ENCODE measurements at places on chromosomes 2 and 18. TPM values are rescaled to one million over a fixed set of nuclear protein-coding genes. Genes with fewer than 3 reads are reported as not detected.

UGT1A9 gene
- not detected for total RNA-seq

COL6A3 gene
- total RNA-seq, result 465 TPM

PRKAG3 gene
- not detected for total RNA-seq

DSC2 gene
- total RNA-seq, result not detected

GEN1 gene
- total RNA-seq, result 49.4 TPM

MC4R gene
- total RNA-seq, result not detected

CACNB4 gene
- not detected for total RNA-seq

BOK gene
- 6.8 TPM for total RNA-seq

REG3G gene
- not detected for total RNA-seq

MEP1B gene
- total RNA-seq, result not detected

BBS5 gene
- total RNA-seq, result 5.2 TPM

DNA sequence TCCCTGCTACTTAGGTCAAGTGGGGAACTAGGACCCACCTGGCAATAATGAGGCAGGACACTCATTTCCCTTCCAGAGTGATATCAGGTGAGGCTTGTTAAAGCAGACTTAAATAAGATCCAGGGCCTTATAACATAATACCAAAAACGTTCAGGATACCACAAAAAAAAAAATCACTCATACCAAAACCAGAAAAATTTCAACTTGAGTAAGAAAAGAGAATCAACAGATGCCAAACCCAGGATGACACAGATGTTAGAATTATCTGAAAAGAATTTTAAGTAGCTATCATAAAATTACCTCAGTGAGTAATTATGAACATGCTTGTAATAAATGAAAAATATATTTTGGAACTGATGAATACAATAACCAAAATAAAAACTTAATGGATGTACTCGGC lies 255.6 kb upstream of the OSR1 start:
- DNase-seq, result no peak

DNA sequence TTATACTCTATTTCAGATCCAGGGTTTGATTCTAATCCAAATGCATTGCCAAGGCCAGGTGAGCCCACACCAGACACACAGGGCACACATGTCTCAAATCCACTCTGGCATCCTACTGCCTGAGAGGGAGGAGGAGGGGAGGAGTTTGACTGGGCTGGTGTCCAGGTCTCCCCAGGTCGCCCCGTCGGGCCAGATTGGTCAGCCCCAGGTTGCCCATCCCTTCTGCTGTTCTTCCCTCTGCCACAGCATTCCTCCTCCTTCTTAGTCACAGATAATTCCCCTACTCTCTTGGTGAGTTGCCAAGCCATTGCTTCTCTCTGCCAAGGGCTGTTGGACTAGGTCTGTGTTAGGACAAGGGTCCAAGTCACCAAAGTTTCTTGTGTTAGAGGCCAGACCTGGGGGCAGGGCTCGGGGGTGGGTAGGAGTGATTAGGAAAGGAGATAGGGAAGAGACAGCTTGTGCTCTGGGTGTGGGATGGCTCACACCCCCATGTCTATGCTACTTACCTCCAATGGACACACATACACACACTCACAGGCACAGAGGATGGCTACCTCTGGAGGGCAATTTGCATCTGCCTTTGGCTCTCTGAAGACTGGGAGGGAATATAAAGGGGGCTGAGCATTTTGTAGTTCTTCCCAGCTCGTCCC lies 2.5 kb upstream of the EGR4 start:
- peak; percentile 59 for DNase-seq

- no peak for DNase-seq
Observed at GRCh38 chr2:73069855-73070642, 1.5 kb downstream of the SFXN5 start.

DNA sequence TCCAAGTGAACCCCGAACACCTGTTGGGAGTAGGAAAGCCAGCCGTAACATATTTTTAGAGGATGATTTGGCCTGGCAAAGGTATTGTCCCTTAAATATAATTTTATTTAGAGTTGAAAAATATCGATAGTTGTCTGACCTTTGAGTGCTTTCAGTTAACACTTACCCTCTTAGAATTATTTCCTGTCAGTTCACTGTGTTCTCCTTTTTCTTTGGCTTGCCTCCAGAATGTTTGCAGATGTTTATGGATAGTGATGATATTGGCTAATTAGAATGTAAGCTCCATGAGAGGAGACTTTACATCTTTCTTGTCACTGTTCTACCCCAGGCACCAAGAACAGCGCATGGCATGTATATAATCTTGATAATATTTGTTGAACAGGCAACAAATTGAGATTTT lies 19.8 kb downstream of the PIKFYVE start:
- DNase-seq, result no peak

DNA sequence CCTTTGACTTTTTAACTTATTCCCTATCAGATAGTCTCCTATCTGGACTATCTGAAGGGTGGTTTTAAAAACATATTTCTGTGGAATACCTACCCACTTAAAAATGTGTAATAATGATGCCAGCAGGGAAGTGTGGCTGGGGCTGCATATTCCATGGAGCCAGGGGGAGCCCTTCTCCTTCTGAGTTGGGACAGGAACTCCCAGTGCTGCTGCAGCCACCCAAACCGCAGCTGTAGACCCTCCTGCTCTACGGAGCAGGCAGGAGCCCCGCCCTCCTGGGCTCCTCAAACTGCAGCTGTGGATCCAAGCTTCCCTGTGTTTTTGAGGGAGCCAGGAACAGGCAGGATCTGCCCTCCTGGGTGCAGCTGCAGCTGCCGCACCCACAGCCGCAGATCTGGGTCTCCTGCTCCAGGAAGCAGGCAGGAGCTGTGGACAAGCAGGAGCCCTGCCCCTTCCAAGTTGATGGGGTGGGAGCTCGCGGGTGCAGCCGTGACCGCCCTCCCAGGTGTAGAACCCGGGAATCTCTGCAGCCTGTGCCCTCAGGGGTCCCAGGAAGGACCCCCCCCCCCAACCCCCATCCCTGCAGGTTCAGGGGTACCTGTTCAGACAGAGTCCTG lies 57.8 kb downstream of the PDK1 start:
- DNase-seq, result no peak

DNA sequence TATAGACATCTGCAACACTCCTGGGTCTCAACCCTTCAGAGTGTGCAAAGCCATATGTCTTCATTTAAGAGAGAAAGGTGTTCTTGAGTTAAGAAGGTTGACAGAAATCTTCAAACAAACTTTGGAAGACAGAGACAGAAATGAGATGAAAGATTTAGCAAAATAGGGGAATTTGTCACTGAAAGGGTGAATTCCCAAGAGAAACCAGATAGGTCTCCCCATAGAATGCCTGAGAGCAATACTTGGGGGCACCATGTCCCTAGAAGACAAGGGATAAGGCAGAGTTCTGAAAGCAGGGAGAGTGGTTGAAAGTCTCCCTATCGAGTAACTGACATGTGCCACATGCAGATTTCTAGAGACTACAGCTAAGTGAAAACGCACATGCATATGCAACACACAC lies 50.0 kb downstream of the AP1S3 start:
- DNase-seq, result no peak

DNA sequence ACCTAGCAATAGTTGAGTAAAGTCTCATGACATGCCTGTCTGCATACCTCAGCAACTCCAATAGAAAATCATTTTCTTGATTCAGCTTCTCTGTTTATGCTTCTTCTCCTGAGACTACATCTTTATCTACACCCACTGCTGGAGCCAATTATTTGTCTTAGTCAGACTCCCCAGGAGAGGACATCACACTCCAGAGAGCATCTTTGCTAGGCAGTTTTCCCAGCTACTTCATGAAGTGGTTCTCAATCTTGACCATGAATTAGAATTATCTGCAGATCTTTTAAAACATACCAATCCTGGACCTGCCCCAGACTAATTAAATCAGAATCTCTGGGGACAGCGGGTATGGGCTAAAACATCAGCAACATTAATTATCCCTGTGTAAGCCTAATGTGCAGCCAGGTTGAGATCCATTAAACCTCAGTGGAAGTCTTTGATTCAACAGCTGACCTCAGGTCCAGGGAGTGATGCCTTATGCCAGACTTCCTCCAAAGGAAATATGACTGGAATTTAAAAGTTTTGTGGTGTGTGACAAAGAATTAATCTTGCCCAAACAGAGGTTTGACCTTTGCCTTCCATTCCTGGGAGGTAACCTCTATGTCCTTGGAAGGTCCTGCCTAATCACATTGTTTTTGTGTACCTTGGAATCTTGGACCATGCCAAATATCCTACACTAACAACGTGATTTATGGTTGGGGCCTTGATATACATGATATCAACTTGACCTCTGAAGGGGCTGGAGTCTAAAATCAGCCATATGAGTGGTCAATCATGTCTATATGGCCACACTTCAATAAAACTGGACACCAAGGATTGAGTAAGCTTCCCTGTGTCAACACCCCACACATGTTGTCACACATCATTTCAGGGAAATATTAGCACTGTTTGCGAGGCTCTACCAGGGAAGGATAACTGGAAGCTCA lies 99.3 kb upstream of the DNAJC10 start:
- DNase-seq, result peak; percentile 24

DNA sequence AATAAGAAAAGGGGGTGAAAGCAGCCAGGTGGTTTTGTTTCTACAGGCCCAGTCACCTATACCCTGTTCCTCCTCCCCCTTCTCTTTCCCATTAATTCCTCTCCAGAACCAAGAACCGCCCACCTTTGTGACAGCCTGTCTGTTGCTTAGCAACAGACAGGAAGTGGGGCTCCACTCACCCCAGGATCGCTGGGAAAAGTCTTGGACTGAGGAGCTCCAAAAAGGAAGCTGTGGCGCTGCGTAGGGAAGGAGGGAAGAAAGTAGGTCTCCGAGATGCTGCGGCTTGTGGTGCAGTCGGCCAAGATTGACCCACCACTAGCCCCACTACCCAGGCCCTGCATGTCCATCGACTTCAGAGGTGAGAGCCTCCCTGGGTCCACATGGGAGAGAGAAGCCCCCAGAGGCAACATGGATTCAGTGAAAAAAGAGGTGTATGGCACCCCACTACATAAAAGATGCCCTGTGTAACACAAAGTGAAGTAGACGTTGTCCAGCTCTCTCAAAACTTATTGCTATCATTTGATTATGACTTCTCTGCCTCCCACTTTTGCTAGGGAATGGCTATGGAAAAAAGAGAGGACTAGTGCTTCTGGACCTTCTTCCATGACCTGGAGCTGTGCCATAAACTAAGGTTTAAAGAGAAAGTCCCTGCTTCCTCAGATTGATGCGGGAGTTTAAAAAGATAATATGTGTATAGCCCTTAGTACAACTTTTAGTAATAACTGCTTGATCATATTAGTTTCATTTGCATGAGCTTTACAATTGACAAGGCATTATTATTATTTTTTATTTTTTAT lies at the start of gene FER1L5:
FER1L5 (plus strand) TSS at position 201 of the 797 bp plus-strand sequence; CDS start at position 274, 73 bp downstream.
- no peak for DNase-seq

DNA sequence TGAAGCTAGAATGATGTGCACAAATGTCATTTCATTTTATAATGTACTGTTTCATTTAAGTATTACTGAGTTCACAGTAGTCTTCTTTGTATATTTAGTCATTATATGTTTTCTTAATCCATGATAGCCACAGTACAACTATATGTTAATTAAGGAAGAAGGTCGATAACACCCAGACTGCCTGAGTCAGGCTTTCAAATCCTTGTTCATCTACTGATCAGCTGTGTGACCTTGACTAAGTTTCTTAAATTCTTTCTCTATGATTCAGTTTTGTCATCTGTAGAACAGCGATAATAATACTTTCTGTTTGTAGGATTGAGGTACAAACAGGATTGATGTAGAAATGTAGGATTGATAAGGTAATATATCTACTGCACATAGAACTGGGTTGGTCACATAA lies 5.4 kb downstream of the GCC2 start:
- no peak for DNase-seq

DNA sequence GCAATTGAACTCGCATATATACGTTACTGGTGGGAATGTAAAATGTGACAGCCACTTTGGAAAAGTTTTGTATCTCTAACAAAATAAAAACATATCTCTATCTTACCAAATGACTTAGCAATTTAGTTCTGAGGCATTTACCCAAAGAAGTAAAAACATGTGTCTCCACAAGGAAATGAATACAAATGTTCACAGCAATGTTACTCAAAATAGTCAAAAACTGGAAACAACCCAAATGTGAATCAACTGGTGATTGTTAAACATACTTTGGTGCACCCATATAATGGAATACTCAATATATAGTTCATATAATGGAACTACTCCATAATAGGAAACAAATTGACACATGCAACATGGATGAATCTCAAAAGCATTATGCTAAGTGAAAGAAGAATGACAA lies 70.4 kb upstream of the DNER start:
- no peak for DNase-seq

- no peak for DNase-seq
Observed at GRCh38 chr2:50476174-50476573, 555.8 kb downstream of the NRXN1 start.

DNA sequence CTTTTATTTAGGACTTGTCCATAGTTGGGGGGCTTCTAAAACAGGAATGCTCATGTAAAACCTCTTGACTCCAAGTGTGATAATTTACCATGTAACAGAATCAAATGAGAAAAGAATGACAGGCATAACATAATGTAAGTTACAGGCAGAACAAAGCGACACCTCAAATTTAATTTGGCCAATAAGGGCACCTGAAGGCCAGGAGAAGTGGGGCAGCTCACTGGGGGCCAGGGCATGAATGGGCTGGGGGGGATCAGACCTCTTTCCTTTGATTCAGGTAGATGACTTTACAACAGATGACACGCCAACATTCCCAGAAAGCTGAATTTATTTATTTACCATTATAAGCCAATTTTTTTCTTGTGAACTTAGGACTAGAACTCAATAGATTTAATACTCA lies 14.5 kb downstream of the MOCOS start:
- no peak for DNase-seq

DNA sequence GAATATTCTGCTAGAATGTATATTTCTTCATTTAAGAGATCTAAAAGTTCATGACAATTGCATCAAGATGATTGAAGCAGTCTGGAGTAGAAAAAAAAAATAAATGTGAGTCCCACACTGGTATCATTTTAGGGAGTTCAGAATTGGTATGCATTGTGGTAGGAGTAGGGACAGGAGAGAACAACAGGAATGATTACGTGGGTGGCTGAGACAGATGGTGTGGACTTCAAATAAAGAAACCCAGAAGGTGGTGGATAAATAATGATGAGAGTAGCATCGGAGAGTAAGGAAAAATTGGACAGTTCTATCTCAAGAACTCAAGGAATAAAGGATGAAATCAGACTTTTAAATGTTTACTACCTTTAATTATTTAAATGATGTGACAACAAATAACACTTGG lies 289.6 kb downstream of the GALNT13 start:
- no peak for DNase-seq

- no peak for DNase-seq
Observed at GRCh38 chr18:42807887-42808286, 307.6 kb downstream of the RIT2 start.

- no peak for DNase-seq
Observed at GRCh38 chr2:235562065-235562747, 68.4 kb downstream of the AGAP1 start.

DNA sequence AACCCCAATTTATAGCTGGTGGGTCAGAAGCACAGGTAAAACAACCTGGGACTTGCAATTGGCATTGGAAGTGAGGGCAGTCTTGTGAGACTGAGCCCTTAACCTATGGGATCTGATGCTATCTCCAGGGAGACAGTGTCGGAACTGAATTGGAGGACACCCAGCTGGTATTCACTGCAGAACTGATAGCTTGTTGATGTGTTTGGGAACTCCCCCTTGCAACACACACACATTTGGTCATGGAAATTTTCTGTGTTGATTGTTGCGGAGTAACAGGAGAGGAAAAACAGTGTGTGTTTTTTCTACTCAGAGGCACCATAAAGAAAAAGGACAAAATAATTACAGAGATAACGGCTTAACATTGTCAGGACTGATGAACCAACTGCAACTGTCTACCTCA lies 16.1 kb downstream of the TPGS2 start:
- DNase-seq, result no peak
